Ascending aorta (tissue), 2 donors: ENCODE measurements at places on chromosomes 2 and 18. TPM values are rescaled to one million over a fixed set of nuclear protein-coding genes. Genes with fewer than 3 reads are reported as not detected.
A peak's percentile ranks its signal among the peaks of the same experiment; 100 is the strongest.

Gene ZNF532
- total RNA-seq: 161 TPM

Gene NPAS2
- 72.6 TPM for total RNA-seq

Gene OSR1
- 66.7 TPM for total RNA-seq

Gene CNTNAP5
- total RNA-seq: not detected

Gene HOXD11
- total RNA-seq: not detected

Gene CBLN2
- 8.2 TPM for total RNA-seq

Gene KCNJ3
- total RNA-seq: 1.5 TPM

GRCh38 chr2:101251844-101252407, 760 bp upstream of the CNOT11 start:
- no peak for DNase-seq

DNA sequence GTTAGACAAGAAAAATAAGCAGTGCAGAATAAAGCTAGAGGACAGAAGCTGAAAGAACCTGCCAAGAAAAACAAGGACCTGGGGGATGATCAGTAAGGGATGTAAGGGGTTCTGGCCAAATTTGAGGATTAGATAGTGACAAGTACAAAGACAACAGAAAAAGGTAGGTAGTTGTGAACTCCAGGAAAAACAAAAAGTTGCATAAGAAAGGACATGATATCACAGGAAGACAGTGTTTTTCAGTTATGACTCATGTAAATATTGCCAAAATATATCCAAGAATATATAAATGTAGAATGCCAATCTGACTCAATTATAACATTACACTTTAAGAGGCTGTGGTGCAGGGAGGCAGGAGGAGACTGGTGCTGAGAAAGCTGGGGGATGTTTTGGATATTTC, 209.8 kb upstream of the SH3BP4 start:
- DNase-seq: no peak

DNA sequence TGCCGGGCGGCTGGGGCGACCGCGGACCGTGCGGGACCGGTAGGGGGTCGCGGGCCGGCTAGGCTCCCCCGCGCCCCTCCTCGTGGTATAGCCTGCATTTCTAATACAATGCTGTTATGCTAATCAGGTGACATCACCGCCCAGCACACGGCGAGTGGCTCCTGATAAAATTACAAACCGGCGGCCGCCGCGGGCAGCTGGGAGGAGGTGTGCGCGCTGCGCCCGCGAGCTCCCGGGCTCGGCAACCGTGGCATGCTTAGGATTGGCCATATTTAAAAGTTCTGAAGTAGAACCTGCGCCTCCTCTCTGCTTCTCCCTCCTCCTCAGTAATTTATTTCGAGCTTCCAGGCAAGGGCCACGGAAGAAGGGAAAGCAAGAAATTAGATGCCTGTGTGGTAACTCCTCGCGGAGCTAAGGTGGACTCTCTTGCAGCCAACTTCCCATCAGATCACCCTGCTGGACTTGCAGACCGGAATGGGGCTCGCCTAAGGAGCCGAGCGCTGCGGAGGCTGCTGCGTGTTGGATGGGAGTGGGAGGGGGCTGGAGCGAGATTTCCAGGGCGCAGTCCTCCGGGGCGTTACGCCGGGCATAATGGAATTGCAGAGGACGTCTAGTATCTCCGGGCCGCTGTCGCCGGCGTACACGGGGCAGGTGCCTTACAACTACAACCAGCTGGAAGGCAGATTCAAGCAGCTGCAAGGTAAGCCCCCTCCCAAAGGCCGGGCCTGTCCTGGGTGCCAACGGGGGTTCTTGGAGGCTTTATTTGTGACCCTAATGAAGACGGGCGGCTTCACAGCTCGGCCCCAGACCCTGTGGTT, 102.3 kb downstream of the SPTBN1 start:
- DNase-seq: peak; percentile 82

- no peak for DNase-seq
These were observed 22.6 kb downstream of the ZNF236 start for GRCh38 chr18:76844742-76845477.

GRCh38 chr2:134505446-134505845, 213.4 kb downstream of the TMEM163 start:
- no peak for DNase-seq

DNA sequence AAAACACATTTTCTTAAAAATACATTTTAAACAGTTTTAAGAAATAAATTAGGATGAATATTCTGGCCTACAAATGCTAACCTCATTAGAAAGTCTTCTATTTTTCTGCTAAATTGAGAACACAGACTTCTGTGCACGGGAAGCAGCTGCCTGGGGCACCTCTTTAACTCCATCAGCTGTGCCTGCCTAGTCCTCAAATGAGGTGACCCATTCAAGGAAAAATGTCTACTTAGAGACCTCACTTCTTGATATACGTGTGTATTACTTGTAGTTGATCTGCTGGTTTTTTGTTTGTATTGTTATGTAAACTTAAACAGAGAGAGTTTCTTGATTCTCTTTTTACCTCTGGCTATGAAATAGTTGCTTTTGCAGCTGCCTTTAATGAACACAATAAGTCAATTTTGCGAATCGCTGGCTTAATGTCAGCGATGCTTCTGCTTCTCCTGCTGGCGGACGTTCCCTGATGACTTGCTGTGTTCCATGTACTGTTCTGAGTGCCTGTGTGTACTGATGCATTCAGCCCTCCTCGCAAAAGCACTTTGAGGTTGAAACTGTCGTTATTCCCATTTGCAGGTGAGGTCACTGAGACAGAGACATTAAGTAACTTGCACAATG, 88.7 kb upstream of the TXNDC2 start:
- no peak for DNase-seq

- no peak for DNase-seq
These were observed at the start of gene RSAD2 for GRCh38 chr2:6877402-6878304. RSAD2 (plus strand) TSS chr2:6877777; CDS start chr2:6877801, 24 bp downstream.

- no peak for DNase-seq
These were observed 151.8 kb upstream of the MMADHC start for GRCh38 chr2:149739171-149739882.

DNA sequence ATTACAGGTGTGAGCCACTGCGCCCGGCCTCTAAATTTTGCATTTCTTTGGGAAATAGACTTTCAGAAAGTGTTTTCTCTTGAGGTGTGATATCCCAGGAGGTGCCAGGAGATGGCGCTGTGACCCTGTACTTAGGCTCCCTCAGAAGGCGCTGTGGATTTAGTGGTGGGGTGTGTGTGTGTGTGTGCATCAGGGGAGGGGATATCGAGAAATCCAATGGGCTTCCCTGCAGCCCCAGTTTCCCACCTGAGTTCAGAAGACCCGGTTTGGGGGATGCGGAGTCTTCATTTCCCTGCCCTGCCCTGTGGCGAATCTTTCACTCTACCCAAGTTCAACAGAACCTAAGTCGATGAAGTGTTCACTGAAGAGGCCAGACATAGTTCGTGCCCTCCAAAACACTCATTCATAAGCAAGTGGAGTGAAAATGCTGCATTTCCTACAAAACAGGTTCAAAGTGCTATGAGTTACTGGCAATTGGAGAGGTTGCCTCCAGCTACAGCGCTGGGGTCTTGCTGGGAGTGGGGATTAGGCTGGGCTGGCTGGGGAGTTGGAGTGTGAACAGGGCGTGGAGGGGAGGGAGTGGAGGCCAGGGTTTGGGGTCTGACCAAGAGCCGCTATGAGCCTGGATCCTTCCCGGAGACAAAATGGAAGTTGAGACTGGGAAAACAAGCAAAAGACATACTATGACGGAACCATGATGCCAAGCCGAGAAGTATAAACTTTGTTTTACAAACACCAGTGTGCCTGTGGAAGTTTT, 6.5 kb upstream of the WNT6 start:
- peak; percentile 78 for DNase-seq

- DNase-seq: no peak
These were observed 126.8 kb downstream of the PXDN start for GRCh38 chr2:1617425-1618021.

DNA sequence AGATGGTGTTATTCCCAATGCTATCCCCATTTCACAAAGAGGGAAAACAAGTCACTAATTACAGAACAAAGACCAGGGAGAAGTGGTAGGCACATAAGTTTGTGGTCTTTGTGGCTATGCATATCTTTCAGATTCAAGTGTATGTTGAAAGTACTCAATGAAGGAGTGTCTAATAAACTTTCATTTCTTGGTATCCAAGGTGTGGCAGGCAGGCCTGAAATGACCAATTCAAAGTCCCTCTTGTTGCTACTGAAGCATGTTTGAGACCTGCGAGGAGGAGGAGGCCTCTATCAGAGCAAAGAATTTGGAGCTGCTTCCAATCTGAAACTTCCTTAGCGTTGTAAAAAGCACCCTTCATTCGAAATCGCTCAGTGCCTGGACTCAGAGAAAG, 60.9 kb upstream of the KLF7 start:
- no peak for DNase-seq

DNA sequence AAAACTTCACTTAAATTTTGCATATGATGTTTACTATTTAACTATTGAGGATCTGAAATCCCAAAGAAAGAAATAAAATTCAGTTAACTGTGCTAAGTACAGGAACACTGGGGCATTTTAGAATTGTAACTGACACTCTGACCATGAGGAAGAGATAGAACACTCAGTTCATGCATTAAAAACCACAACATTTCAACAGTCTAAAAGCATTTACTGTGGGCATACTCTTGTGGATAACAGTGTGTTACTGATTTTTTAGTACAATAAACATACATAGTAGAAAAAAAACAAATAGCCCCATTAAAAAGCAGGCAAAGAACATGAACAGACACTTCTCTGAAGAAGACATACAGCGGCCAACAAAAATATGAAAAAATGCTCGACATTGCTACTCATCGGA, 1122.7 kb upstream of the PIK3C3 start:
- no peak for DNase-seq

GRCh38 chr2:26080356-26080755, 46.5 kb downstream of the RAB10 start:
- no peak for DNase-seq

DNA sequence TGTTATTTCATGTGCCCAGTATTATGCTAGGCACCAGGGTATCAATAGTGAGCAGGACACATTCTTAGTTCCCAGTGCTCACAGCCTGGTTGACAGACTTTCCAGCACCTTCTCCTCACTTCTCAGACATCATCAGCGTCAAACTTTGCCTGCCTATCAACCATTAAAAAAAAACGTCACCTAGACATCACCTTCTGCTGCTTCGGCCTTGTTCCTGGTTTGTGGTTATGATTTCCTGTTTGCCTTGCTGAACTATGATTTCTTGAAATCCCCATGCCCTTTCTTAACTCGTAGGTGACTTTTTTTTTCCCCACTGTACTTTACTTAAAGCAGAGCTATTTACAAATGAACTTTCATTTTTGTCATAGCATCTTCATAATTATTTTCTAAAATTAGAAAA, 60.4 kb upstream of the NABP1 start:
- no peak for DNase-seq

DNA sequence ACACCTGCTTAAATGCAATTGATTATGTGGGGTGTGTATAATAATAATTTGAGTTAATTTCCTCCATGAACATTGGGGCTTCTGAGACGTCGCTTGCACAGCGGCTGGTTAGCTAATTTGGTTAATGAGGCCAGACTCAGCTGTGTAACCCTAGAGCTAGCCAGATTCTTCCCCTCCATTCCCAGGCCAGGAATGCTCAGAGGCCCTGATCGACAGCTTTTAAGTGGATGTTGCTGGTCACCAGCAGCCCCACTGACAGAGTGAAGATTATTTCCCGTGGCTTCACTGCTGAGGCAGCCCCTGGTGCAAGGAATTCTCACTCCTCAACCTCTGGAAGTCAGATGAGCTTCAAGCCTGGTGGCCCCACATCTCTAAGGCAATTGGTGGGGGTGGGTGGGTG, 12.4 kb upstream of the EPAS1 start:
- DNase-seq: no peak

DNA sequence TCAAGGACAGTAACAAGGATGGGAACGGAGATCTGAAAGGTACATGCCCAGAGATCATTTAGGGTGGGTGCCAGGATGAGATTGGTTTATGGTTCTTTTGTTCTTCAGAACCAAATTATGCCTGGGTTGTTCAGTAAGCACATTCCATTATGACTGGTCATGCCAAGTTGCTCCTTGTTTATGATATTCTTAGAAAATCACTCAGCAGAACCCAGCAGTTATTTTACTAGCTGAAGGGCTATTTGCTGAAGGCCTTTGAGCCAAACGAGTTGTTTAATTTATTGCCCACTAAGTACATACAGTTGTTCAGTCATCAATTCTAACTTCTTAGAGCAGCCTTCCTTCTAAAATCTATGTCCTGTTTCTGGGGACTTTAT, 635 bp downstream of the SLC3A1 start:
- DNase-seq: no peak

- peak; percentile 58 for DNase-seq
These were observed 84.5 kb downstream of the INHBB start for GRCh38 chr2:120430501-120430830.
